Vagina (tissue), 2 donors: ENCODE measurements at places on chromosomes 16 and 17. TPM values are rescaled to one million over a fixed set of nuclear protein-coding genes. Genes with fewer than 3 reads are reported as not detected.

The TM4SF5 gene
- not detected for total RNA-seq

- no peaks in the 10 kb centered on the region for H3K4me1 ChIP-seq
- no peak overlapping the region for H3K4me3 ChIP-seq
- DNase-seq = no peak
- peaks cover 2% of the 10 kb centered on the region for H3K36me3 ChIP-seq
- no peak overlapping the region for H3K27ac ChIP-seq
Observed at GRCh38 chr17:28174352-28175046, 132.0 kb downstream of the NLK start.

GRCh38 chr17:82299452-82299851 lies 18.0 kb downstream of the CD7 start:
- H3K4me3 ChIP-seq = no peak overlapping the region
- H3K36me3 ChIP-seq = no peaks in the 10 kb centered on the region
- H3K27ac ChIP-seq = peak overlapping the region; percentile 88
- no peak for DNase-seq

DNA sequence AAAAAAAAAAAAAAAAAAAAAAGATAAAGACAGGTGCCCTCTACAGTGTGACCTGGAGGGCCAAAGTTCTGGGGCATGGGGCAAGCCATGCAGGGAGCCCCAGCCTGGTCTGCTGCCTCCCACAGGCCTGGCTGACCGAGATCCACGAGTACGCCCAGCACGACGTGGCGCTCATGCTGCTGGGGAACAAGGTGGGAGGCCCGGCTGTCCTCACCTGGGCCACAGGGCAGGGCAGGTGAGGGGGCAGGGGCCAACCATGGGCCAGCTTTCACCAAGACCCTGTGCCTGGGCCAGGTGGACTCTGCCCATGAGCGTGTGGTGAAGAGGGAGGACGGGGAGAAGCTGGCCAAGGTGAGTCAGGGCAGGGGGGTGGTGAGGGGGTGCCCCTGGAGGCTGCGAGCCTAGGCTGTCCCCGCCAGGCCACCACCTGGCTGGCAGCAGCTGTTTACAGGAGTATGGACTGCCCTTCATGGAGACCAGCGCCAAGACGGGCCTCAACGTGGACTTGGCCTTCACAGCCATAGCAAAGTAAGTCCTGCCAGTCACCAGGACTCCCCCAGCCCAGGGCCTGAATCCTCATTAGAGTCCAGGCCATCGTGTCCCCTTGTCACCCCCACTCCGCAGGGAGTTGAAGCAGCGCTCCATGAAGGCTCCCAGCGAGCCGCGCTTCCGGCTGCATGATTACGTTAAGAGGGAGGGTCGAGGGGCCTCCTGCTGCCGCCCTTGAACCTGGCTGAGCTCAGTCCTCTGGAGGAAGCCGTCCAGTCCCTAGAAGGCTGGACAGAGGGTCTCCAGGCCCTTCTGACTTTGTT lies 2.7 kb upstream of the TRAF7 start:
- H3K27ac ChIP-seq = peak overlapping the region; percentile 58
- H3K4me1 ChIP-seq = peaks cover 87% of the 10 kb centered on the region
- no peak for DNase-seq
